Inflammatory macrophage treated with lipopolysaccharide for 1 hour (primary cell): ENCODE measurements at places on chromosomes 16 and 17.
A peak's percentile ranks its signal among the peaks of the same experiment; 100 is the strongest.

DNA sequence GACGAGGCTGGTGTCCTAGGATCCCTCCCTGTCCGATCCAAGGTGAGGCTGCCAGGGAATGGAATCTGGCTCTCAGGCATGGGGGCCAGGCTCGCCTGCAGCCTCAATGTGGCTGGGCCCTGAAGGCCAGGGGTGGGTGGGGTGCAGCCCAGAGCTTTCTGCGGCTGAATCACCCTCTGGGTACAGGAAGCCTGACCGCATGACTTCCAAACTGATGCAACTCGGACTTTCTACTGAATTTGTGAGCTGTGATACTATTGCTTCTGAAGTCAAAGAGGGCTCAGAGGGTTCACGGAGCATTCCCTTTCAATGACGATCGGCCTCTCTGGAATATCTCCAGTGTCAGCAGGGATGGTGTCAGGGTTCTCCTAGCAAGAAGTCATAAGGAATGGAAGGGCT lies 123.7 kb downstream of the METRNL start:
- DNase-seq = peak; percentile 95

DNA sequence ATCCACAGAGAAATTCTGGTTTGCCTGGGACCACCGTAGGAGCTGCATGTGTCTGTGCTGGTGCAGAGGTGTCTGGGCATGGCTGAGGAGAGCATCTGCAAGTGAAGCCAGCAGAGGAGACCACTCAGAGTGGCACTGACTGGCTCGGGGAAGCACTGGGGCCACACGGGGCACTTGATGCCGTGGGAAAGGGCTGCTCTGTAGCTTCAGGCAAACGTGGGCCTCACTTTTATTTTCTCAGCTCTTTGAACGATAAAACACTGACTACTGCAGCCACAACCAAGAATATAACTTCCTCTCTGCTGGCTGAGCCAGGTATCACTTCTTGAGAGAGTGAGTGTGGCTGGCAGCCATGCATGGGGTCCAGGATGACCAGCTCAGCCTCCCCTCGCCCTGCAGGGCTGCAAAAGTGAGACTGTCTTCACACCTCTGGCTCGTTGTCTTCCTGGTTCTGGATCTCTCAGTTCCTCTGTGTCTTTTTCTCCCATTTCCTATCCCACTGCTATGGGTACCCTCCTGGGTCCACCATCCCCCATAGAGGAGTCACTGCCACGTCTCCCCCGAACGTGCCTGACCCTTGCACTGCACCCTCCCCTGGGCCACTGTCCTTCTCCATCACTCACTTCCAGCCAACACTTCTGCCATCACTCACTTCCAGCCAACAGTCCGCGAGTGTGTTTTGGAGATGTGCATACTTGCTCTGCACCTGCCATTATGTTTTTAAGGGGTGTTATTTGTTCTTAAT lies 201.4 kb upstream of the CHMP6 start:
- DNase-seq = no peak

- DNase-seq = no peak
These were observed 464.4 kb downstream of the CDH11 start for GRCh38 chr16:64657316-64658011.

DNA sequence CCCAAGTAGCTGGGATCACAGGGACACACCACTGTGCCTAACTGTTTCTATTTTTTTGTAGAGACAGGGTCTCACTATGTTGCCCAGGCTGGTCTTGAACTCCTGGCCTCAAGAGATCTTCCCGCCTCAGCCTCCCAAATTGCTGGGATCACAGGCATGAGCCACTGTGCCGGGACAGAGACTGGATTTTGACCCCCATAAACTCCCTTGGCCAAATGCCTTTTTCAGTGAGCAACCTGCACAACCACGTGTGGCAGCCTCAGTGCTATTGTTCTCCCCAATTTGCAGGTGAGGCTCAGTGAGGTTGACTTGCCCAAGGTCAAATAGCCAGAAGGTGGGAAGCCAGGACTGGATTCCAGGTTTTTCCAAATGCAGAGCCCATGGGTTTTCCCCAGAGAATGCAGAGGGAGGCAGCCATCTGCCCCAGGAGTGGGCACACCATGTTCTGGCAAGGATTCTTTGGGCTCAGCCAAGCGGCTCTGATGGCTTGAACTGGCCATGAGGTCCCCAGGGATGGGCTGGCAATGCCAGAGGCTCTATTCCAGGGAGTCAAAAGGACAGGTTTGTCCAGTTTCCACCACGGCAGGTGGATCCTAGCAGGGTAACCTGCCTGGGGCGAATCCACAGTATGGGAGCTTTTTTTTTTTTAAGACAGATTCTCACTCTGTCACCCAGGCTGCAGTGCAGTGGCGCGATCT lies 1.8 kb downstream of the IL27 start:
- DNase-seq = no peak

GRCh38 chr16:89827383-89828198 lies 684 bp upstream of the SPIRE2 start:
- no peak for DNase-seq

- peak; percentile 87 for DNase-seq
These were observed 115.9 kb upstream of the TNRC6C start for GRCh38 chr17:77842528-77843147.

GRCh38 chr17:29133121-29133713 lies 47.0 kb downstream of the MYO18A start:
- DNase-seq = no peak
